ENCODE measurements at places on chromosomes 13 and 19.

- DNase-seq, result peak; percentile 21
Measured at GRCh38 chr13:71672512-71672911, 194.5 kb downstream of the DACH1 start.

GRCh38 chr19:17965370-17966128 lies 1.4 kb upstream of the KCNN1 start:
- DNase-seq, result no peak

DNA sequence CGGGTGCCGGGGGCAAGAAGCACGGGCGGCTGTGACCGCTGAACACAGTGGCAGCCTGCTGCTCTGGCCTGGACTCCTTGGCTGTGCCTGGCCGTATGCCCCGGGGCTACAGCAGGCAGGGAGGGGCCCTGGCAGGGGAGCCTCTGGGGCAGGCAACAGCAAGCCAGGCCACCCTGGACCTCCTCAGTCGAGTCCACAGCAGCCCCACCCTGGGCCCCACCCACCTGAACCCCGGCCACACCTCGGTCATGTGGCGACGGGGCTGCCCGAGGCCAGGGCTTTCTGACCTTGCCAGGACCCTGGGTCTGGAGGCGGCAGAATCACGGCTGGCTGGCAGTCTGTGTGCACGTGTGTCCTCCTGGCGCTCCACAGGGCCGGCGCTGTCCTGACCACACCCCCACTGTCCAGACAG lies 8.7 kb downstream of the CILP2 start:
- no peak for DNase-seq

DNA sequence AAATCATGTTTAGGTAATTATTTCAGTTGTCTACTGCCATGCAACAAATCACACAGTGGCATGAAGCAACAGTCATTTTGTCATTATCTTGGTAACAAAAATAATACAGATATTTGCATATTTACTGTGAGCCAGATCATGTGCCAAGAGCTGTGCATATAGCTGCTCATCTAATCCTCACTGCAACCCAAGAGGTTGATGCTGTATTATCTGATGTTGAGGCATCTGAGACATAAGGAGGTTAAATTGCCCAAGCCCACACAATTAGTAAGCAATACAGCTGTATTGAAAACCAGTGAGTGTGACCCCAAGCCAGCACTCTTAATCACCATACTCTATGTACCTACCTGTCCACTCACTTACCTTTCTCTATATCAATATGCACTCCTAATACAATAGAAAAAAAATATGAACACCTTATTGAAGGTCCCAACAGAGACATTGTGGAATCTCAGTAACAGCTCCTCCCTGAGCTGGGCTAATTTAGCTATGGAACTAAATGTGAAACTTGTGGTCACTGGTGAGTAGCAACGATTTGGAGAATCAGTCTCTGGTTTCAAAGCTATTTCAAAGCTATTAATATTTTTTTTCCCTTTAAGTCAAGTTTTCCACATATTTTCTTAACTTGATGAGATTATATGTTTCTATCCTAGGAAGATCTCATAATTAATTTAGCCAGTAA lies 185.2 kb downstream of the KLF12 start:
- no peak for DNase-seq

DNA sequence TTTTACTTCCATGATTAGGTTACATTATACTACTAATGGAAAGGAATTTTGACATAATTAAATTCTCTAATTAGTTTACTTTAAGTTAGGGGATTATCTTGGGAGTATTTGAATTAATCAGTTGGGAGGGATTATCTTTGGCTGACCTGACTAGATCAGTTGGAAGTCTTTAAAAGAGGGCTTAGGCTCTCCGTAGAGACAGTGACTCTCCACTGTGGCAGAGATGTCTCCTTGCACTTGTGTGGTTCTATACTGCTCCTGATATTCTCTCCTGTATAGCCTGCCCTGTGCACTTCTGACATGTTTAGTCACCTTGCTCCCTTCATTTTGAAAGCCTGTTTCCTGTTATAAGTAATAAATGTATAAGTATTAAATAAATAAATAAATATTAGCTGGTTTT lies 1612.3 kb upstream of the PRR20A start:
- DNase-seq, result no peak

DNA sequence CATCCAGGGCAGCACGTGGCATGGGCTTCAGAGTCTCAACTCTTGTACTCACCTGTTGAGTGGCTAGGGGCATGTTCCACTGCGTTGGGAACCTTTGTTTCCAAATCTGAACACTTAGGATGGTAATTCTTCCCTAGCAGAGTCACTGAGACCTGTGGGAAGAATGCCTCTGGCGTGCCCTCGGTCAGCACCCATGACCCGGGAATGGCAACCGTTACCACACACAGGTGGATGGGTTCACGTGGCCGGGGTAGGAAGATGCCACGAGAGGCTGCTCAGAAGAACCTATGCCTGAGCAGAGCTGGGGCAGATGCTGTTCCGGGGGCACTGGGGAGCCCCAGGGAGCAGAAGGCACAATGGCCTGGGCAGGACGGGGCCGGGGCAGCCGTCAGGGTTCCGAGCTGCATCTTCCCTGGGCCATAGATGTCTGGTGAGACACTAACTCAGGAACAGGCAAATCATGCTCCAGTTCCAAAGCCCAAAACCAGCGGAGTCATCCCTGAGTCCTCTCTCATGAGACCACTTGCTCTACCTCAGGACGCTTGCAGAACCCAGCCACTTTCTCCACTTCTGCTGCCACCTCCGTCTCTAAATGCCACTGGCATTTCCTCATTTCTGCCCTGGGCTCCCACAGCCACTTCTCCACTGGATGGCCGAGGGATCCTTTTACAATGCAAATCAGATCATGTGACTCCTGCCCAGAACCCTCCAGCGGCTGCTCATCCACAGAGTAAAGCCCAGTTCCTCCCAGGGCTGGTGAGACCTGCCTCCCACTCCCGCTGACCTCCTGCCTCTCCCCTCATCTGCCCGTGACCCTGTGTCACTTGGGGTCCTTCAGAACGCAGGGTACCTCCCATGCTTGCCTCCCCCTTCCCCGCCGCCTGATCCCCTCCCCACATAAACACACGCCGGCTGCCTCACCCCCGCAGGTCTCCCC lies 36.7 kb downstream of the FAM124A start:
- no peak for DNase-seq

- DNase-seq, result no peak
Measured at GRCh38 chr13:89784161-89784809, 1563.2 kb upstream of the MIR17HG start.

DNA sequence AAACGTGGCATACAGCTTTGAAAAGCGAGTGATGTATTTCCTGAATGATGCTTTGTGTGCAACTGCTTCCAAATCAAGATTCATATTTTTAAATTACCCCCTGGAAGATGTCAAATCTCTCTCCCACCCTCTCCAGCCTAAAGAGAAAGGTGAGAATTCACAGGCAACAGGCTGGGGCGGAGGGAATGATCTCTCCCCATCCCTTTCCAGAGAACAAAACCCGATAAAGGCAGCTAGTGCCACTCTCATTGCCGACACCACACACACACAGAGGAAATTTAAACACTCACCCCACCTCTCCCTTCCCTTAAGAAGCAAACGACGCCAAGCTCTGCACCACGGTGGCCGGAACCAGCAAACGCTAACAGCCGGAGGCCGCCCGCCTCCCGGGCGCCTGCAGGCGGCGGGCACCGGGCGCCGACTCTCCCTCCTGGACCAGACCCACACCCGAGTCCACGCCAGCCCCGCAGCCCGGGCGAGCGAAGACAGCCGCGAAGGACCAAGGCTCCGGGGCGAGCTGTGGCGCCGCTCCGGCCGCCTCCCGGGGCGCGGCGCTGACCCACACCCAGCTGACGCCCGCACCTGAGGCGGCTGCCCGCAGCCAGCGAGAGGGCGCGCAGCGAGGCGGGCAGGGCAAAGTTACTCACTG lies 477 bp downstream of the LNX2 start:
- DNase-seq, result peak; percentile 21

DNA sequence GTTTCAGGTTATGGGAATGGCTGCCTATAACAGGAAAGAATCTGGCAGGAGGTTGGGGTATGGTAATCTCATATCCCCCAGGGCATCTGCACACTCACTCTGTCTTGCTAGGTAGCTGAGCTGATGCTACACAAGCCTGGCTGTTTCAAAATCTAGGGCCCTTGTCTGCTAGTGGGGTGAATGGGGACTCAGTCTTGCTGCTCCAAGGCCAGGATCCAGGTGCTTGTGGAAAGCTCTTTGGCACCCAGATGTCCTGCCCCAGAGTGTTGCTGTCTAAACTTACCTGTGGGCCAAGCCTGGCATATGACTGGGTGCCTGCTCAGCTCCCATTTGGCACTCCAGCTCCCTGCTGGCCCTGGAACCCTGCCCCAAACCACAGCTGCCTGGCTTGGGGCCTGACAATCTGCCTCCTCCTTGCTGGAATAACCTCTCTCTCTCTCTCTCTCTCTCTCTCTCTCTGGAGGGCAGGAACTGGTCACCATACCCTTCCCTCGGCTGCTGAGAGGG lies 158.1 kb upstream of the TSC22D1 start:
- peak; percentile 34 for DNase-seq

DNA sequence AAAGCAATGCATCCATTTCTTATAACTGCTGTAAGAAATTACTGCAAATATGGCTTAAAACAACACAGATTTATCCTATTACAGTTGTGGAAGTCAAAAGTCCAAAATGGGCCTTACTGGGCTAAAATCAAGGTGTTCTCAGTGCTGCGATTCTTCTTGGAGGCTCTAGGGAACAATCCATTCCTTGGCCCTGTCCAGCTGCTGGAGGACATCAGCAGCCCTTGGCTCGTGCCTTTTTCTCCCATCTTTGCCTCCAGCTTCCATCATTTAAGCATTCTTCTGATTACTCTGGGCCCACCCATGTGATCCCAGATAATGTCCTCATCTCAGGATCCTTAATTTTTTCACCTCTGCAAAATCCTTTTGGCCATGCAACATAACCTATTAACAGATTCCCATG lies 607.1 kb downstream of the DCT start:
- no peak for DNase-seq

GRCh38 chr13:44249431-44249836 lies 124.2 kb upstream of the SERP2 start:
- DNase-seq, result peak; percentile 77

DNA sequence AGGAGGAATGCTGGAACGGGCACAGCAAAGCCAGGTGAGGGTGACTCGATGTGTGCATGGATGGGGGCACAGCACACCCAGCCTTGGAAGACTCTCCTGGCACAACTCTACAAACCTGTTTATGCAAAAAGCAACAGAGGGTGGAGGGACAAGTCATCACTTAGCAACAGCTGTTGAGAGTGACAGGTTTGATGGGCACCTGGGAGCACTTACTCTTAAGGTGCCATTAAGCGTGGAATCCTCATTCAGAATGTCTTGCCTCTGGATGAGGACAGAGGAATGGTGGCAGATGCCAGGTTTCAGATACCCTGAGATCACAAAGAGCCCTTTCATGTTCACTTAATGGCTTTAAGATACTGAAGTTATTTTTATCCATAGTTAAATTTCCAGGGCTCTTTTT lies 97.0 kb downstream of the DCT start:
- no peak for DNase-seq

- no peak for DNase-seq
Measured at GRCh38 chr13:26473571-26474230, 83.8 kb upstream of the WASF3 start.

GRCh38 chr13:98333486-98333885 lies 156.4 kb upstream of the RNF113B start:
- no peak for DNase-seq

DNA sequence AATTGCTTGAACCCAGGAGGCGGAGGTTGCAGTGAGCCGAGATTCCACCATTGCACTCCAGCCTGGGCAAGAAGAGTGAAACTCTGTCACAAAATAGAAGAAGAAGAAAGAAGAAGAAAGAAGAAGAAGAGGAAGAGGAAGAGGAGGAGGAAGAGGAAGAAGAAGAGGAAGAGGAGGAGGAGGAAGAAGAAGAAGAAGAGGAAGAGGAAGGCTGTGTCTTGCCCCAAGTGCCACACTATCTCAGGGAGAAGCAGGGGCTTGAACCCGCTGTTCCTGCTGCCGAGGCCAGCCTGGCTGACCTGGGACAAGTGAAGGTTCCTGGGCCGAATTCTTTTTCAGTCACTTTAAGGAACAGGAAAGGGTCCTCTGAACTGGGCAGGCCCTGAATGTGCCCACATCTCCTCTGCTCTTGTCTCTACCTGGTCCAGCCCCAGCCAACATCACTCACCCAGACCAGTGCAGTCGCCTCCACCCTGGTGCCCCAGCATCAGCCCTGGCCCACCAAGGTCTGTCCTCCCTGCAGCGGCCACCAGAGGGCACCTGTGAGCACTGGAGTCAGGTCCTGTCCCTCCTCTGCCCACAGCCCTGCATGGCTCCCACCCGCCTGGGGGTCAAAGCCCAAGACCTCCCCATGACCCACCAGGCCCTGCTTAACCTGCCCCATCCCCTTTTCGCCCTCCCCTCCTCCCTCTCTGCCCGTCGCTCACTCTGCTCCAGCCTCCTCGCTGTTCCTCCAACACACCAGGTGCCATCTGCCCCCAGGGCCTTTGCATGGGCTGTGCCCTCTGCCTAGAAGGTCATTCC lies 20.0 kb downstream of the TICAM1 start:
- peak; percentile 45 for DNase-seq

DNA sequence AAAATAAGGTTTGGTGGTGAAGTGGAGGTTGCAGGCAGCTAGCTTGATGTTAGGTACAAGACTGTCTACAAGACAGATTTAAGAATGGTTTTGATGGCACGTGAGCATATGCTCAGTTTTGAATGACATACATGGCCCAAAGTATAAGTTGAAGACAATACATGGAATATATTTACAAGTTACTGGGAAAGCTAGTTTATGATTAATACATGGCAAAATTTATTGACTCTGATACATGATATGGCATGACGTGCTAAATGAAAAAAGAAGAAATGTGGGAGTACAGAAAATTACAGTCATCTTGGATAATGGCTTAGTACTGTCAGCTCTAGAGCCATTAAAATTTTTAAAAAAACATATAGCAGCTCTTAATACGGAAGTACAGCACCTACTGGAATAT lies 4.4 kb downstream of the KLF5 start:
- DNase-seq, result no peak

GRCh38 chr13:94399812-94400211 lies 79.7 kb downstream of the DCT start:
- DNase-seq, result no peak

- DNase-seq, result no peak
Measured at GRCh38 chr13:66222926-66223325, 1007.2 kb downstream of the PCDH9 start.

- peak; percentile 90 for DNase-seq
Measured at GRCh38 chr19:11089254-11090013, at the start of gene LDLR. LDLR (plus strand) TSS chr19:11089463; CDS start chr19:11089549, 86 bp downstream.

- DNase-seq, result no peak
Measured at GRCh38 chr13:73970421-73971055, 163.7 kb downstream of the KLF12 start.

GRCh38 chr19:17329366-17330261 lies 5.0 kb downstream of the ANO8 start:
- no peak for DNase-seq
